ENCODE measurements at places on chromosomes 16 and 17. TPM values are rescaled to one million over a fixed set of nuclear protein-coding genes. Genes with fewer than 3 reads are reported as not detected.
A peak's percentile ranks its signal among the peaks of the same experiment; 100 is the strongest.

Gene ARHGDIG
- 0.69 TPM for polyA plus RNA-seq

- DNase-seq: peak; percentile 62
These were observed 31.4 kb downstream of the DHX38 start for GRCh38 chr16:72124761-72125634.

Gene CACNB1
- 23.0 TPM for polyA plus RNA-seq

- DNase-seq: no peak
These were observed 37.8 kb downstream of the KLHDC4 start for GRCh38 chr16:87728026-87728425.

DNA sequence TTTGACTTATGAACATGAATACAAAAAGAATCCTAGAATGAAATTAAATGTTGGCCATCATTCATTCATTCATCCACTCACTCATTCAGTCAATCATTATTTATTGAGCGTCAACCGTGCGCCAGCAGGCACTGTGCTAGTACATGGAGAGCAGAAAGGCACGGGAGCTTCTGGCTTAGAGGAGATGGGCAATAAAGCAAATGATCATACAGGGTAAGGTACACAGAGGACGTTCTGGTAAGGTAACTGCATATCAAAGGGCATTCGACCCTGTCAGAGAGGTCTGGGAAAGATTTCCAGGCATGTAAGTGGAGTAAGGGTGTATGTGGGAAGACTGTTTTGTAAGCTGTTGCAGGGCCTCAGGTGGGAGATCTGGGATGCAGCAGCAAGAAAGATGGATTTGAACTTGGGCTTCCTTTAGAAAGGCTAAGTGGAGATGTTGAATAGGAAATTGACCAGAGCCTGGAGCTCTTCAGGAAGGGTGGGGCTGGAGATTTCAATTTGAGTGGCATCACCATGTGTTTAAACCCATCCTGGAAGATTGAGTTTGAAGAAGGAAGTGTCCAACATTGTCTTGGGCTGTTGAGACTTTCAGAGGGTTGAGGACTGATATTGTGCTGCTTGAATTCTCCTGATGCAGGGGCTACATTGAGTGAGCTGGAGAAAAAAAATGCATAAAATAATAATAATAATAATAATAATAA lies 2.8 kb upstream of the MSI2 start:
- DNase-seq: no peak

DNA sequence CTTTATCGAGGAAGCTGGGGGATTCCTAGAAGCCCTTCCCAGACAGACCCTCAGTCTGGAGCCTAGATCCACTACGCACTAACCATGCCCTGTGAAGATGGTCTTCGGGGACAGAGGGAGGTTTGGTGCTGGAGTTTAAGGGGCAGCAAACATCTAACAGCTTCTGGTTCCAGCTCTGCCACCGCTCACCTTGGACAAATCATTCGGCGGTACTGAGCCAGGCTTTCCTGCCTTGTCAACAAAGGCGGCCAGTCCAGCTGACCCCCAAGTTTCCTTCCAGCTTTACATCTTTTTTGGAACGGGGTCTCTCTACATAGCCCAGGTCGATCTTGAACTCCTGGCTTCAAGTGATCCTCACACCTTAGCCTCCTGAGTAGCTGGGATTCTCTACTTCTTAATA lies 369 bp upstream of the GJD3 start:
- no peak for DNase-seq

GRCh38 chr17:40914075-40914855 lies 23.2 kb downstream of the KRT23 start:
- no peak for DNase-seq

All from right lung (tissue), 10 donors.